ENCODE measurements at places on chromosomes 7 and 10.

DNA sequence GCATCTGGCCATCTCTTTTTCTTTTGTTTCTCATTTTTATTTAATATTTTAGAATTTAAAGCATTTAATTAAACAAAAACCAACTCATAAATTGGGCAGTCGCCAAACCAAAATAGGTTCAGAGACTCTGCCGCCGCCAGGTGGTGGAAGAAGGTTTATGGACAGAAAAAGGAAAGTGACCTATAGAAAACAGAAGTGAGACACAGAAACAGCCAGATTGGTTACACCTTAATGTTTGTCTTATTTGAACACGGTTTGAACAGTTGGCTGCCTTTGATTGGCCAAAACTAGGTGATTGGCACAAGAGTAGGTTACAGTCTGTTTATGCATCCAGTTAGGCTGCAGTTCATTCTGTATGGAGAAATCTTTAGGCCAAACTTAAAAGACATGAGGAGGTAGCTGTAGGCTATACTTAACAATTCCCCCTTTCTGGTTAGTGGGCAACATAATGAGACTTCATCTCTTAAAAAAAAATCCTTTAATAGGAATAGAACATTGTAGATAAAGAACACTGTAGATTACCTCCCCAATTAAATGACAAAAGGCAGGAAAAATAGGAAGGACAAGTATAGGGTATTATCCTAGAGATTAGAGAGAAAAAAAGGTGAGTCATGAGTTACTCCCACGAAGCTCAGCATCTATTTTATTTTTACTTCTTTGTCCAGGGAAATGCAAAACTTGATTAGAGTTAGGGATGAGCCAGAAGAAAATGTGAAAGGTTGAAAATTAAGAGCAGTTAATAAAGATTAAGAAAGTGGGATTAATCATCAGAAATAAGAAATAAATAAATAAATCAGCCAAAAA is 23.9 kb upstream of the CYCS start:
- DNase-seq = no peak

DNA sequence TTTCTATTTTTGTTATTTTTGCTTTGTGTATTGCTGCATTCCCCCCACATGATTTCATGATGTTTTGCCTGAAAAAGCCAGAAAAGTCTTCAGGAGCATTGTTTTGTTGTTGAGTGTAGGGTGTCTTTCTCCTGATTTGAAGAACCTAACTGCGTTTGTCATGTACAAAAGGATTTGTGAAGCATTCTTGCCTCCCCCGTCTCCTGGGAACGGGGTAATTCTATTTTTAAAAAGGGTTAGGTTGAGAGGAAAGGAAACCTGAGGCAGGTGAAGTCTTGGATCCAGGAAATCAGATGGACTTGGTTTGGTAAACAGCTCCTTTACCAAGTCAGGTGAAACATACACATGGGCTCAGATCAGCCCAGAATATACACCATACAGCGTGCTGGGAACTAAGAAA is 26.0 kb upstream of the BTBD16 start:
- no peak for DNase-seq

DNA sequence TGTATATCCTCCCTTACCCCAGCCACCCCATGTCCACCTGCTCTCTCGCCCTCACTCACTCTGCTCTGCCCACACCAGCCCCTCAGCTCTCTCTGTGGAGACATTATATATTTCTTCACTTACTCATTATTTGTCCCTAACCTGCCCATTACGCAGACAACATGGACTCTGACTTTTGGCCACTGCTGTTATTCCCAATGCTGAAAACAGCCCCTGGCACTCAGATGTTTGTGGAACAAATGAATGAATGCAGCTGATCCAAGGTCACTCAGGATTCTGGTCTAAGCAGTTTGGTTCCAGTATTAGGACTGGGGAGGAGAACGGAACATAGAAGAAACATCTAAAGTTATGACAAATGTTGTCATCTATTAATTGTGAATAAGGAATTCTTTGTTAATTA is 26.7 kb downstream of the GNA12 start:
- DNase-seq = no peak

DNA sequence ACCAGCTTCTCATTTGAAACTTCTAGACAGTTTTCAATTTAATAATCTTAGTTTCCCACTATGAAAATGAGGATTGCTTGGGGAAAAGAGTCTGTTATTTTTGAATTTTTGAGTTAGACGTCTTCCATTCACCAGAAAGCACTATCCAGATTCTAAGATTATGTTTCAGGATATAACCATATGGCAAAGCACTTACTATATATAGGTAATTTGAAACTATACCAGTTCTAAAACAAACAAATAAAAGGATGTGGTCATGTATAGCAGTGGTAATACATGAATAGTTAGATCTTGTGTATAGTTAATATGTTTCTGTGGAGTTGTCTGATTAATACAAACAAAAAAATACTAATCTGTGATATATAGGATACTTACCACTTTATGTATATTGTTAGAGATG is 320.0 kb downstream of the EXOC4 start:
- no peak for DNase-seq

- DNase-seq = no peak
These were observed 9.3 kb upstream of the MCU start for GRCh38 chr10:72682638-72683037.

DNA sequence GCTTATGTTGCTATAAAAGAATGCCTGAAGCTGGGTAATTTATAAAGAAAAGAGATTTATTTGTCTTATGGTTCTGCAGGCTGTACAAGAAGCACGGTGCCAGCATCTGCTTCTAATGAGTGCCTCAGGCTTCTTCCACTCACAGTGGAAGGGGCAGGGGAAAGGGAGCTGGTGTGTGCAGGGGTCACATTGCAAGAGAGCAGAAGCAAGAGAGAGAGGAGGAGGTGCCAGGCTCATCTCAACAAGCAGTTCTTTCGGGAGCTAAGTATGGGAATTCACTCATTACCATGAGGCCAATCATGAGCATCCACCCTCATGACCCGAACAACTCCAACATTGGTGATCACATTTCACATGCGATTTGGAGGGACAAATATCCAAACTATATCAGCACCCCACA is 17.2 kb upstream of the SLK start:
- DNase-seq = no peak

GRCh38 chr7:85471740-85472139 is 284.9 kb upstream of the SEMA3D start:
- no peak for DNase-seq

GRCh38 chr10:127945341-127945758 is 38.4 kb downstream of the PTPRE start:
- no peak for DNase-seq

DNA sequence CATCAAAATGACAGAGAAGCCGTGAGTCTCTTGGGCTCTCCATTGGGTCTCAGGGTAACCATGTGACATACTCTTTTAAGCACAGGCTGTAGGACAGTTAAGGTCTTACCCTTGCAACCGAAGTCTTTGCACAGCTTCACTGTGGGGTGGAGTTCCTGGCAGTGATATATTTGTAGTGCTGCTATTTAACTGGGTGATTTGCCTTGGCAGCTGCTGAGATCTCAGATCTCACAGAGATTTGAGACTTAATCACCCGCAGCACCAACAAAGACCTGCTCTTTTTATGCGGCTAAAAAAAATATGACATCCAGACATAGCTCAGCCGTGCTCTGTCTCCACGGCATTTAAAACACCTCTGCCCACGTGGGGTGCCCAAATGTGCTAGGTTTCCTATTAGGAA is 63.4 kb upstream of the NPTX2 start:
- DNase-seq = no peak

DNA sequence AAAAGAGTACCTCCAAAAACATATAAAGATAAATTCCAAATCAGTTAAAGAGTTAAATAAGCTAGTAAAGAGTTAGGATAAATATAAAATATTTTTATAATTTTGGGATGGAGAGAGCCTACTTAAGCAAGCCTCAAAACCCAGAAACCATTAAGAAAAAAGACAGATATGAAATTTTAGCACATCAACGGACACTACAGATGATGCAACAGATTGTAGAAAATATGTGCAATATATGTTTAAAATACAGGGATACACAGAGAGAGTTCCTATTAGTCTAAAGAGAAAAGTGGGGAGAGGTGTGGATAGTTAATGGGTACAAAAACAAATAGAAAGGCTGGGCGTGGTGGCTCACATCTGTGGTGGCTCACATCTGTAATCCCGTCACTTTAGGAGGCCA is 23.6 kb upstream of the USP54 start:
- no peak for DNase-seq

- no peak for DNase-seq
These were observed 25.2 kb downstream of the ASZ1 start for GRCh38 chr7:117402109-117402508.

- DNase-seq = no peak
These were observed 476.9 kb downstream of the KCNMA1 start for GRCh38 chr10:77160679-77161078.

GRCh38 chr10:31623947-31624346 is 304.7 kb downstream of the ARHGAP12 start:
- no peak for DNase-seq

- no peak for DNase-seq
These were observed 372.5 kb upstream of the MKI67 start for GRCh38 chr10:128498746-128499145.

DNA sequence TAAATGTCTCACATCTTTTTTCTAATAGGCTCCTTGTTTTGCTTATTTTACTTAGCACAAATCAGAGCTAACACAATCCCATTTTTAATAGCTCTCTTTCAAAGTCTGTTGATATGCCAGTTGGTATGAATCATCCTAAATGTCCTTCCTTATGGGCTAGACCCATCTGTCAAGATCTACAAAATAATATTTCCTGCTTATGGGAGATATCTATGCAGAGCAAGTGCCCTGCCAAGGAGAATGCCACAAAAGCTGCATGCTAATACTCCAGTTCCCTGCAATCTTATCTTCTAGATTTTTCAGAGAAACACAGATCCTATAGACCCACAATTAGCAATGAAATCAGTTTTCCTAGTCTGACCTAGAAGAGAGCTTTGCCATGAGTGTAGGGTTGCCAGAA is 230.8 kb upstream of the NPVF start:
- DNase-seq = no peak

- DNase-seq = no peak
These were observed 30.3 kb downstream of the ZAN start for GRCh38 chr7:100763556-100764140.

DNA sequence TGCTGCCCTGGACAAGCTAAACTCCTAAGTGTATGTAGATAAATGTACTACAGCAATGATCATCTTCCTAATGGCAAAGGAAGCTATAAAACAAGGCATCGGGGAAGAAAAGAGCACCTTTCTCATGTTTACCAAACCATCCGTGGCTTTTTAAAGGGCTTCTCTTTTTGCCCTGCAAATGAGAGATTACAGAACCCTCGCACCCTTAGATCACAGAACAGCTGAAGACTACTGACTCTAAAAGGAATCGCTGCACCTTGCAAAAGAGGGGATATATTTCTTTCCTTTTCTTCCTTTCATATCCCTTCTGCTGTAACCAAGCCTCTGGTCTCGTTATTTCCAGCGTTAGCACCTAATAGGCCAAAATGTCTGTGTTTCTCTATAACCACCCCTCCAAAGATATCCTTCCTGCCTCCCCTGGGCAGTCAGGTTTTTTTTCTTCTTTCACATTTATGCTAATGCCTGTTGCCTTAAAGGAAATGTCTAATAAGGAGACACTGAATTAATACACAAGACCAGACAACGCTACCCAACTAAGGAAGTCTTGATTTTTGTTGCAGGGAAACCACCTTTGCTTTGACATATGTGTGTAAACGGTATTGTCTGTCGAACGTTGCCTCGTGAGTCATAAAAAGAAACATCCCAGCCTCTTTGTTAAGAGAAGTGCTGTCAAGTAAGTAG is 10.5 kb downstream of the ST8SIA6 start:
- DNase-seq = no peak

DNA sequence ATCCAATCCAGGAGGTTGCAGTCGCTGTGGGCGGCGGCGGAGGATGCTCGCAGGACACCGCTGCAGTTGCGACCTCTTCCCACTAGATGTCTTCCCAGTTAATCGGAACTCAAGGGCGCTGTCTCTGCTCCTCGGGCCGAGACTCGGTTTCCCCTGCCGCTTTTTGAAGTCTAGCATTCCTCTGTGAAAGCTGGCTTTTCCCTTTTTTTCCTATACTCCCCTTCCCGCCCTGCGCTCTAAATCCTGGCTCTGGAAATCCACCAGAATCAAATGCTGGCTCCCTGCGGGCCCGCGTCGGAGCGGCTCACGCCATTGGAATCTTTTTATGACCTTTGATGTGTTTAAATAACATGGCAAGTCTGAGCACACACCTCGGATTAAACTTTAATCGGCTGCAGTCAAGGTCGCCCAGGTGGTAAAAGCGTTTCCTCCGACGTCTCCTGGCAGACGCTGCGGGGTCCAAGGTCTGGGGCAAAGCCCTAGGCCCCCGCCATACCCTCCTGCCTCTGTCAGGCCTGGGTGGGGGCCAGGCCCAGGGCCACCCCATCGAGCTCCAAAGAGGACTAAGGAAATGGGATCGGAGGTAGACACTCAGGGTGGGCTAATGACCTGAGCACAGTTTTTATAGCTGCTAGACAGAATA is 10.7 kb upstream of the HOXA13 start:
- no peak for DNase-seq

- DNase-seq = no peak
These were observed 234.0 kb downstream of the TNS3 start for GRCh38 chr7:47347816-47348385.

- DNase-seq = no peak
These were observed 9.8 kb downstream of the TNS3 start for GRCh38 chr7:47572094-47572445.

DNA sequence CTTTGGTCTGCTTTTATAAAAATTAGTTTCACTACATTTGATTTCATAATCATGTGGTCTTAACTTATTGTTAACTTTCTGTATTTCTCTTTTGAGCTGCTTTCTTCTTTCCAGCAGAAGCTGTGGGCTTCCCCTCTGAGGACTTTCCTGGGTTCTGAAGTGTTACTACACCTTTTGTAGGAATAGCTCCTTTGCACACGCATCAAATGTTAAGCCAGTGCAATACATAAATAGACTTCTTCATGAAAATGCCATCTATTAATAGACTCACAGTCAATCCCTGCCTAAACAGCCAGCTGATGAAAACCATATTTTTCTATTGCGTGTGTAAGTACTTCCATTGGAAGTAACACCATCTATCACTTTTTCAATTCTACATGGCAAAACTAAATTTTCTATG is 1.5 kb downstream of the ABCB4 start:
- DNase-seq = no peak

- no peak for DNase-seq
These were observed 18.6 kb upstream of the ASCC1 start for GRCh38 chr10:72234560-72235095.

GRCh38 chr10:70090951-70091350 is 38.3 kb downstream of the MACROH2A2 start:
- DNase-seq = no peak
